ENCODE measurements at places on chromosomes 2 and 18. TPM values are rescaled to one million over a fixed set of nuclear protein-coding genes. Genes with fewer than 3 reads are reported as not detected.

DNA sequence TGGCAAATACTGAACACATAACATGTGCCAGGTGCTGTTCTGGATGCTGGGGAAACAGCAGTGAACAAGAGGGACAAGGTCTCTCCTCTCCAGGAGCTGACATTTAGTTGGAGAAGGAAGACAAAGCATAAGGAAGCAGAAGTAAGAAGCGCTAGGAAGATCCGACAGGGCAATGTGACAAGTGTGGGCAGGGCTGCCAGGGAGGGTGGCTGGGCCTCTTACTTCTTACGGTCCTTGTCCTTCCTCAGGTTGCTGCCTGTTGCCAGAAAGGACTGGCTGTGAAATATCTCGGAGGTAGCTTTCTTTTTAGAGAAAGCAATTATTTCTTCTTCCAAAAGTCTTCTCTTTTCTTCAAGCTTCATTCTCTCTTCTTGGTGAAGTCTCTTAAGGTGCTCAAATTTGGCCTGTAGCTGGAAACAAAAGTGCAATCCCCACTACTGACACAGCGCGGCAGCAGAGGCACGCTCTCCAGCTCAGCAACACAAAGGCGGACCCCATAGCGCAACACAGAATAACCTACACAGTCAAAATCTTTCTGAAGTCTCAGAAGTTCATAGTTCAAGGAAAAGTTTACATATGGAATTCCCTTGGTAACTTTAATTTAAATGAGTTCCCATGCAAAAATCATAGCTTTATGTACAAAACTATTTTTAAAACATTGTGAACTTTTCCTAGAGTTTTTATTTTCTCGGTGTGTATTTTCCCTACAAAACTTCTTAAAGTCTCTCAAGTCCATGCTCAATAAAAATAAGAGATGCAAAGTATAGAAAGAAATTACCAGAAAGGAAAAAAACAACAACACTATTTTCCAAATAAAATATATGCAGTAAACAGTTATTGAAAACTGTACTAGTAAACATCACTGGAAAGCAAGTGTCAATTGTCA is 67.7 kb downstream of the SEPTIN10 start:
- peak; percentile 43 for DNase-seq

GRCh38 chr18:63249771-63250170 is 69.8 kb downstream of the BCL2 start:
- DNase-seq, result no peak

DNA sequence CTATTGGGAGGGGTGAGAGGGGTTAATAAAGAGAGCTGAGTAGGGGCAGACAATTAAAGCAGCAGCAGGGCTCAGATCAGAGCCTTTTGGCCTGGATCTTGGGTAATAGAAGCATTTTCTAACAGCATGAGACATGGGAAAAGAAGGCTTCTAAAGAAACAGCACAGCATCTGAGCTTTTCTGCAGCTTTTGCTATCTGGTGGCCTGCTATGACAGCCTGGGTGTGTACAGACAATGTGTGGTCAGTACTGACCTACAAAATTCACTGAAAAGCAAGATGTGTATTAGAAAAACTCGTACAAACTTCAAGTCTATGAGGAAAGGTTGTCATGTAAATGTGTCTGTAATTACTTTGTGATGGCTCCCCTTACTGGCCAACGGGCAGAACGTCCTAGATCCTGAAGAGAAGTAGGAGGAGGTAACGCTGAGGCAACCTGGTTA is 95.6 kb downstream of the GALNT3 start:
- DNase-seq, result peak; percentile 6

DNA sequence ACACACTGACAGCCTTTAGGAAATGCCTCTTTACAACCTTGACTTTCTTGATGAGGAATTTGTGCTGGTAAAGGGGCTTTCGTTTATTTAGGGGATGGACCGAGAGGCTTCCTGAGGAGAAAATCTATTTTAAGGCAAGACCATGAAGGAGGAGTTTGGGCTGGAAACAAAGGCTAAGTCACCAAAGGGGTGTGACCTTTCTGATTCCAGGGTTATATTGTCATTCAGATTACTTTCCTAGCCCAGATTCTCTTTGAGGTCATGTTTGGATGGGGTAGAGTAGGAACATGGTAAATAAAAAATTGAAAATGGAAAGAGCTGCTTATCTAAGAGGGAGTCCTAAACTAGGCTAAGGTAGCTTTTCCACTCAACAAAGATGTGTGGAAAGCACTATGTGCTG is 77.1 kb upstream of the UGP2 start:
- no peak for DNase-seq

DNA sequence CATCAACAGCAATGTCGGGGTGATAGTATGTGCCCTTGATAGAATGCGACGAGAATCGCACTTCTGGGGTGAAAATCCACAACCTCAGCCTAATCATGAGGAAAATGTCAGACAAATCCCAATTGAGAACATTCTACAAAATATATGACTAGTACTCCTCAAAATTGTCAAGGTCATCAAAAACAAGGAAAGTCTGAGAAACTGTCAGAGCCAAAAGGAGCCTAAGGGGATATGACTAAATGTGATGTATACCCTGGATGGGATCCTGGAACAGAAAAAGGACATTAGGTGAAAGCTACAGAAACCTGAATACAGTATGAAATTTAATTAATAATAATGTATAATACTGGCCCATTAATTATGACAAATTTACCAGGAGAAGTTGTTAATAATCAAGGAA is 7.6 kb upstream of the CACNB4 start:
- DNase-seq, result no peak

DNA sequence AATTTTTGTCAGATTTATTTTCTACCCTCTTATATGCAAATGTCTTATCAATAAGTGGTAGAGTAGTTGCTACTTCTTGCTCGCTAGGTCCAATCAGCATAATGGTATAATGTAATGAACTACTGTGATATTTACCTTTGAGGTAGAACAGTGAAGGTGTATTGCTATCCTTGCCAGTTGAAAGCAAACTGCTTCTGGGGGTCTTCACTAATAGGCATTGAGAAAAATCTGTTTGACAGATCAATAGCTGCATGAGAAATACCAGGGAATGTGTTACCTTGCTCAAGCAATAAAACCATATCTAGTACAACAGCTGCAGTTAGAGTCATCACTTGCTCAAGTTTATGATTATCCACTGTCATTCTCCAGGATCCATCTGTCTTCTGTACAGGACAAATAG is 50.1 kb upstream of the EFEMP1 start:
- no peak for DNase-seq

DNA sequence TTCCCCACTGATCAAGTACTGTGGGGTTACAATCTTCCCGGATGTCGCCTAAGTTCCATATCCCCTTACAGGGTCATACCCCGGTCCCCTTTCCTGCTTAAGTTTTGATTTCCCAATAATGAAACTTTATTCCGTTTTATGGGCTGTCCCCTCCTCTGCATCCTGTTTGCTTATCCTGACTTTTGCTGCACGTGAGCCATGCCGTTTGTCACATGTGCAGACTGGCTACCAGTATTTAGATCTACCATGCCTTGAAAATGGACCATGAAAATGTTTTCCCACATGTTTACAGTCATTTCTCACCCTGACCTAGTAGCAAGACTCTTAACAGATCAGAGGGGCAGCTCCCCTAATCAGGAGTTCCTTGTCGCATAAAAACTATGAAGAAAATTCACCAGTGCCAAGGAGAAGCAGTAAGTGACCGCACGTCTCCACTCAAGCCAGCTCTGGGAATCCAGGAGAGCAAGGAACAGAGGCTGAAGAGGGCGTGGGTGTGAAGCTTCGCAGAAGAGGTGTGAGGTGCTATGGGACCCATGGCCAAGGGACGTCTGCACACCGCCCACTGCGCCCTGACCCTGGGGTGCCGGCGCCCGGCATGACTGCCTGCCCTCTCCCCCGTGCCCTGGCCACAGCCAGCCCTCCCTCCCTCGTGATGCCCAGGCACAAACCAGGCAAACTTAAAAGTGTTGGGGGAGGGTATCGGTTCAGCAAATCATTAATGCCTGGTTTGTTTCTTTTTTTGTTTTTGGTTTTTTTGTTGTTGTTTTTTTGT is 440.8 kb upstream of the SALL3 start:
- no peak for DNase-seq

DNA sequence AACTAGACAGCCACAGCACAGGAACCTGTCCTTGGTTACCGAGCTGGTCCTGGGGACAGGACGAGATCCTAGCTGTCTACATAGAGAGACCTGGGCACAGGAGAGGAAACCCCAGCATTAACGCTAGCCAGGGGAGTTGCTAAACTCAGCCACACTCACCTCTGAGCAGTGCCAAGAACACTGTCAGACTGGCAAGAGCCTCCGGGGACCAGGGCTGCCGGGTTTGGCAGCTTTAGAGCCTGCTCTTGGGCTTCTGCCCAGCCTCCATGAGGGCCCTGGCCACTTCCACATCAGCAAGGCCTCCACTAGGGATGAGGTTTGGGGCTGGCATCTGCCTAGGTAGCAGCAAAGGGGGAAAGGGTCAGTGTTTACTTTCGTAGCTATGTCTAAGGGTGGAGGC is 6.7 kb downstream of the TMBIM1 start:
- peak; percentile 43 for DNase-seq

- DNase-seq, result peak; percentile 85
These were observed 62.0 kb downstream of the TGIF1 start for GRCh38 chr18:3511980-3512379.

DNA sequence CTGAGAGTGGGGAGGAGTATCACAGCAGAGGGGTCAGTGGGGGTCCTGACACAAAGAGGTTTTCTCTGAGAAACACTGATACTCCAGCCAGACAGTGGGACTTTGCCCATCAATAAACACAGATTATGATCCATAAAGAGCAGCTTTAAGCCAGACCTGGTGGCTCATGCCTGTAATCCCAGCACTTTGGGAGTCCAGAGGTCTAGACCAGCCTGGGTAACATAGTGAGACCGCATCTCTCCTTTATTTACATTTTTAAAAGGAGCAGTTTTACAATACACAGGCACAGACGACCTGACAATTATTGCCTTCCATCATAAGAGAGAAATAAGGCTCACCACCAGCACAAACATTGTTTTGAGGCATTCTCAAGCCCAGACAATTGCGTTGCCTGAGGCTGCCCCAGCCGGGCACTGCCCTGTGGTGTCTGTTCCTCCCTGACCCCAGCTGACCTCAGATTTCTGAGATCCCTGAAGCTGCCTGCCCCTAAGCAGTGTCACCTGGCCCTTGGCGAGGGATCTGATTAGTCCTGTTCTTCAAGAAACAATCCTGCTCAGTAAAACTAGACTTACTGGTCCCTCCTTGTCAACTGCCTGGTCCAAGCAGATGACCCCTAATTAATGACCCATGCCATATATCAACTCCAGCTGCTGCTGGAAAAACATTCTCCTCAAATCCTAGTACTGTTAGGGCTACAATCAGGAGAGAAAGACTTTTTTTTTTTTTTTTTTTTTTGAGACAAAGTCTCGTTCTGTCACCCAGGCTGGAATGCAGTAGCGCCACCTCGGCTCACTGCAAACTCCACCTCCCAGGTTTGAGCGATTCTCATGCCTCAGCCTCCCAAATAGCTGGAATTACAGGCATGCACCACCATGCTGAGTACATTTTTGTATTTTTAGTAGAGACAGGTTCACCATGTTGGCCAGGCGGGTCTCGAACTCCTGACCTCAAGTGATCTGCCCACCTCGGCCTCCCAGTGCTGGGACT is 59.4 kb upstream of the SOS1 start:
- DNase-seq, result no peak

DNA sequence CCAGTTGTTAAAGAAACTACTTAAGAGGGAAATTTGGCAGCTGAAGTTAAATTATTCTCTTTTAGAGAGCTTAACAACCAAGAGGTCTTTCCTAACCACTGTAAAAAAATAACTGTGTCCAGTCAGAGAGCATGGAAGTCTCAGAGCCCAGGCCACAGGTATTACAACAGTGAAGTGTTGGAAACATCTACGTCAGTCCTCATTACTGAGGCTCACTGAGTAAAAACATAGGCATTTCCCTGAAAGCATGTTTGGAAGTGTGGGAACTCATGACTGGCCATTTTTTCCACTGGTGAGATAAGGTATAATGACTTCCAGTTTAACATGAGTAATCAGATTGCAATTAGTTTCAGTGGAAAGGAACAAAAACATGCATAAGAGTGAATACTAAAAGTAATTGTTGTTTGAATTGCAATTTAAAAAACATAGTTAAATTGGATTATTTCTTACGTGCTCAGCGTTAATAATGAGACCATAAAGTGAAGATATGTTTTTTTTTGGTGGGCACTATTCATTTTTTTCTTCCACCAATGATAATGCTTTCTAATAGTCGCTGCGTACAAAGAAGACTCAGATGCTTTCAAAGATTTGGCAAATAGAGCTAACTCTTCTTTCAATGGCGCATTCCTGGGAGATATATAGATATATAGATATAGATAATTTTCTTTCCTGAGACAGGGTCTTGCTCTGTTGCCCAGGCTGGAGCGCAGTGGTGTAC is 60.8 kb downstream of the EFEMP1 start:
- peak; percentile 100 for DNase-seq

DNA sequence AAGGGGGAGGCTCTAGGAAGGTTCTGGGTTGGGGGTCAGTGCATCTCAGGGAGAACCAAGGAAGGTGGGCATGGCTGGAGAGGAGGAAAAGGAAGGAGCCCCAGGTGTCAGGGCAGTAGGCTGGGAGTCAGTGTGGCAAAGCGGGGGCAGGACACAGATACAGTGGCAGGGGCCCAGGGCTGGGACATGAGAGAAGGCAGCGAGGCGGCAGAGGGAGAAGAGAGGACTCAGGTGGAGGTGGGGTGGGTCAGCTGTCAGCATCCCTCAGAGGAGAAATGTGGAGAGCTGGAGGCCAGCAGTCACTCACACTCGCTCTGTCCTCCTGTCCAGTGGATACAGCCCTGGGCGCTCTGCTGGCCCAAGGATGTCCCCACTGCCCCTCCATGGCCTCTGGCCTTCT is 5.6 kb upstream of the GMPPA start:
- DNase-seq, result no peak

DNA sequence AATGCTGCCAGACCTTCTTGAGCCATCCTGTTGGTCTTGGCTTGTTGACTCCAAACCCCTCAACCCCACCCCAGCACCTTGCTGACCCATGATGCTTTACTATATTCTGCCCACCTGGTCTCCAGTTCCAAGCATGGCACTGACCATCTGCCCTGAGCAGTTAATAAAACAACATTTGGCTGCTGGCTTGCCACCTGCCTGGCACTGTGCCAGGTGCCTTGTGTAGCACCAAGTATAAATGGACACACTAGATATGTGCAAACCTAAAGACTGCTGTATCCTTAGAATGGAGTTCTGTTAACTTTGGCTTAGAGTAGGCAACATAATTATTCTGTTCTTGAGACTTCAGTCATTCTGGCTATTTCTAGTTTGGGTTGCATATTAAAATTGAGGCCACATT is 91.4 kb downstream of the ACSL3 start:
- no peak for DNase-seq

- no peak for DNase-seq
These were observed 129.3 kb upstream of the TLK1 start for GRCh38 chr2:171289991-171290390.

DNA sequence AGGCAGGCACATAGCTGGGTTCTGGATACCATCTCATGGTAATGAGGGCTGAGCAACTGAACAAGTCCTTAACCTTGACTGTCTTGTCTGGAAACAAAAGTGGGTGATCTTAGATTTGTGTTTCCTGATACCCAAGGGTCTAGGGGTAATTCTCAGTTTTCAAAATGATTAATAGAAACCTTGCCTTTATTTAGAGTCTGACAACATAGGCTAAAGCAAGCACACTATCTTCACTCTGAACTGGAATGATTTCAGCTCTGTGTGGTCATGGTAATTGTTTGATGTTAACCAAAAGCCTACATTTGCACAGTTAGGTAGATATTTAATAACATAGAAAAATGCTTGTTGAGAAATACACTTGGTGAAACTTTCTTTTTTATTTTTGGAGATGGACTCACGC is 6.8 kb upstream of the LAMA3 start:
- no peak for DNase-seq

NAT8 gene
- not detected for total RNA-seq

FAM117B gene
- total RNA-seq, result 1.4 TPM

CHPF gene
- 135 TPM for total RNA-seq

DTNA gene
- 0.77 TPM for total RNA-seq

ALMS1 gene
- 7.7 TPM for total RNA-seq

CFAP221 gene
- not detected for total RNA-seq
